Cortex of kidney (tissue), 1 donor: ENCODE measurements at places on chromosomes 13 and 19.

DNA sequence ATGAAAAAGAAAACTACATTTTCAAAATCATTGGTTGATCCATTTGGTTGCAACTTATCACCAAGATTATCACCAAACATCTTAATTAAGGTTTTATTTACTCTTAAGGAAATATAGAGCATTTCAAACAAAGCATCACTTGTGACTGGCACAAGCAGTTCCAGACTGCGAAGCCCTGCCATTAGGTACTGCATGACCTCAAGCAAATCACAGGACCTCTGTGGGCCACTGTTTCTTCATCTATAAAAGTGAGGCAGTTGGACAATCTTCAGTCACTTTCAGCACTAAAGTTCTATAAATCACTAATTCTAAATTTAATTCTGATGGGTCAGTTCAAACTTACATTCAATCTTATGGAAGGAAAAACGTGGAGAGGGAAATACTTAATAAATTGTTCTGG is 2.0 kb downstream of the ELF1 start:
- DNase-seq, result no peak

DNA sequence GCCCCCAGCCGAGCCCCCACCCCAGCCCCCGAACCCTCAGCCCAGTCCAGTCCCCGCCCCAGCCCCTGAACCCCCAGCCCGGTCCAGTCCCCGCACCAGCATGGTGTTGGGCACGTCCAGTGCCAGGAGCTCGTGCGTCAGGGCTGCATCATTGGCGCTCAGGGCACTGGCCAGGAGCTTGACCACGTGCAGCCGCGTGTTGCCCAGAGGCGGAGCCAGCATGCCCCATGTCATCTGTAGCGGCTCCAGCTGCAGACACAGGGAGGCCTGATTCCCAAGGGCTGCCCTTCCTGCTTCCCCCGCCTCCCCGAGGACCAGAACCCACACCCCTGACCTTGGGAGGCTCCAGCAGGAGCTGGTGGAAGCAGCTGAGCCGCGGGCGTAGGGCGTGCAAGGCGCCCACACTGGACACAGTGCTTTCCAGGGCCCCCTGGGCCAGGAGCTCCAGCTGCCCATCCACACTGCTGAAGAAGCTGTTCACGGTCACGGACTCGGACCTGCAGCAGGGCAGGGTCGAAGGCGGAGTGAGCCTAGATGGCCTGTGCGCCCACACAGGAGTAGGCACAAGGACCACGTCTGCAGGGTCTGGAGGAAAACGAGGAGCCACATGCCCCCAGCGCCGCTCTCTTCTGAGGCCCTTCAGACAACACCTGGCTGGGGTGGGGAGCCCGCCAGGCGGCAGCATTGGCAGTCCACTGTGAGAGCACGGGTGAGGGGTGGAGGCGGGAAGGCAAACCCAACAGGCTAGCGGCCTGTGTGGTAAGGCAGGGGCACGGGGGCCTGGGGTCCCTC is 12.8 kb upstream of the TMEM86B start:
- DNase-seq, result no peak

- DNase-seq, result no peak
These were observed 242.6 kb downstream of the DCT start for GRCh38 chr13:94236872-94237271.

DNA sequence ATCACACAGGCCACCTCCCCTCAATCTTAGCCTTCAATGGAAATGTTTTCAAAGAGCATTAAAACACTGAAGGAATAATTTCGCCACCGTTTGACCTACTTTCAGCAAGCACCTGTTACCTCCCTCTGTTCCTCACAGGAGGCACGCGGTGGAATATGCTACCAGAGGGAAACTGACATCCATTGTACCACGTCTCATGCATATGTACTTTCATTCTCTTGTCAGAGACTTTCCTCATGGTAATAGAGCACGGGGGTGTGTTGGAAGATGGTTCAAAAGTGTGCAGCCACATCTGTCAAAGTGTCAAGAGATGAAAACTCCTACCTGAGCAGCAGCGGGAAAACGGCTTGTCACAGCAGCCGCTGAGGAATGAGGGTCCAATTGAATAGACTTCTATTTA is 143.4 kb downstream of the NALCN start:
- DNase-seq, result no peak

- DNase-seq, result no peak
These were observed 255.5 kb downstream of the KCTD12 start for GRCh38 chr13:76630629-76631230.

GRCh38 chr13:35768073-35768472 is 291.6 kb upstream of the MAB21L1 start:
- DNase-seq, result no peak

- no peak for DNase-seq
These were observed 32.5 kb downstream of the MCF2L start for GRCh38 chr13:113001241-113002140.

DNA sequence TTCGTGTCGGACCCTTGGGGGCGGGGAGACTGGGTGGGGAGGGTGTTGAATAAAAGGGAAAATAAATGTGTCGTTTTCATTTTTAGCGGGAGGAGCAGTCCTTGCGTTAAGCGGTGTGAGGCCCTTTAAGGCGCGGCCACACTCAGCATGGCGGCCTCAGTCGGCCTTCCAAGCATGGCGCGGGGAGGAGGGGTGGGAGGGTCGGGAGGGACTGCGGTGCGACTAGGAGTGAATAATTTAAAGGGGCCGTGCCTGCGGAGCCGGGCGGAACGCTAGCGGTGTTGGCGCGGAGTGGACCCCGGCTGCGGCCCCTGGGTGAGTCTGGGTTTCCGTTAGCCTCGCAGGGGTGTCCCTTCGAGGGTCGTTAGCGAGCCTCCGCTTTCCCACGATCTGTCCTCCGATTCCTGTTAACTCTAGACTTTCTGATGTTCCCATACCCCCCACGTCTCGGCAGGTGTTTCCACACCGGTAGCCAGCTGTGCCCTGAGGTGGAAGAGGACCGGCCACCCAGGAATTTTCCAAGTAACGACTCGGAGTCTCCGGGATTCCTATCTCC is 1.5 kb upstream of the PNPLA6 start:
- DNase-seq, result no peak

DNA sequence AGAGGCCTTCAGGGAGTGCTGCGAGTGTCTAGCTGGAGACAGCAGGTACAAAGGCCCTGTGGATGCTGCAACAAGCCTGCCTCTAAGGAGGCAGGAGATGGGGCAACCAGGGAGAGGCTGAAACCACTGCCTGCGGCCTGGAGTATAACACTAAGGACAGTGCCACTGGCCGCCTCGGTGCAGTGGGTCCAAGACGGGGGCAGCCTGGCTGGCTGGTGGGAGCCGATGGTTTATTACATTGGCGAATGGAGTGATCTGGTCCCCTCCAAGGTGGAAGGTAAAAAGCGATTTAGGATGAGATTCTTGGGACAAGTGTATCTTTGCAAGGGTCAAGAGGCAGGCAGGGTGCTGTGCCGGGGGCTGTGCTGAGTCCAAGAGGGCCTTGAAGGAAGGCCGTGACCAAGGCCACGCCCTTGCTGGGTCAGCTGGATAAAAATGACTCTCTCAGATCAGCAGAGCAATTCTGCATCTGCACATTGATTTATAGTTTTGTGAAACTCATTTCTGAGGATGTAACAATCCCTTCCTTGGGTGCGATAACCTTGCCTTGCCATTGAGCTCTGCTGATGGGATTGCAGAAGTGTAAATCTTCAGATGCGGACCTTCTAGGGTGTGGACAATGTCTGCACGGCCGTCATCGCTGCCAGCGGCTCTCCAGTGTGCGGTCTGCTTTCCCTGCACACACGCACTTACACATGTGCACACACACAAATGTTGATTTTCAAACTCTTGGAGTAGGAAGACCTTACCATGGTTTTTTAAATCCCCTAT is 6.0 kb downstream of the TMEM255B start:
- no peak for DNase-seq

- DNase-seq, result no peak
These were observed 142.3 kb downstream of the STOML3 start for GRCh38 chr13:38848360-38848759.

DNA sequence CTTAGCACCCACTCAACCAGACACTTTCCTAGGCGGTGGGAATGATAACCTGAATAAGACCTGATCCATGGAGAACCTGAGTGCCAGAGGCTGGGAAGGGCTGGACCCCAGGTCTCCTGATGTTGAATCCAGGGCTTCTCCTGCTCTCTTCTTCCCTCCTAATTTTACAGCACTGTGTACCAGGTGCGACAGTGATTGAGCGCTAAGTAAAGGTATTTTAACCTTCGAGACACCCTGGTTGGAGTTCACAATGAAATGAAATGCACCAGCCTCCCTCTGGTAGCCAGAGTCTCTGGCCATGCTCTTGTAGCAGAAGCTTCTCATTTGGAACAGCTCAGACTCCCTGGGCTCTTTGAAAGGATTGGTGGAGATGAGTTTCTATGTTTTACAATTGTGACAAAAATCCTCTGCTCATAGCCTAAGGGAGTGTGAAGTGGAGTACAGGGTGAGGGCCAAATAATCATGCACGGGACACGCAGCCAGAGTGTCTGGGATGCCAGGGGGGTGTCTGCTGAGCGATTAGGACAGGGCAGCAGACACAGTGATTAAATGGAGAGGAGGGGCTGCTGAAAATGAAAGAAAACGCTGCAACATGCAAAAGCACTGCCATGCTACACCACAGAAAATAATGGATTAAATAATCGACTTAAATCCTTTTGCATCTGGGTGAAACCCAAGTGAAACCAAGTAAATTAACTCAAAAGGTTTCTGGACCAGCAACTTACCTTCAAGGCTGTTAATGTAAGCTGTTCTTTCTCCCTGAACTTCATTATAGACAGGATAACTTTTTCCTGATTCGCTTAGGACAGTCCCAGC is 83.8 kb downstream of the FAM216B start:
- no peak for DNase-seq

- no peak for DNase-seq
These were observed 9.2 kb downstream of the CYP2B6 start for GRCh38 chr19:41000310-41000737.

DNA sequence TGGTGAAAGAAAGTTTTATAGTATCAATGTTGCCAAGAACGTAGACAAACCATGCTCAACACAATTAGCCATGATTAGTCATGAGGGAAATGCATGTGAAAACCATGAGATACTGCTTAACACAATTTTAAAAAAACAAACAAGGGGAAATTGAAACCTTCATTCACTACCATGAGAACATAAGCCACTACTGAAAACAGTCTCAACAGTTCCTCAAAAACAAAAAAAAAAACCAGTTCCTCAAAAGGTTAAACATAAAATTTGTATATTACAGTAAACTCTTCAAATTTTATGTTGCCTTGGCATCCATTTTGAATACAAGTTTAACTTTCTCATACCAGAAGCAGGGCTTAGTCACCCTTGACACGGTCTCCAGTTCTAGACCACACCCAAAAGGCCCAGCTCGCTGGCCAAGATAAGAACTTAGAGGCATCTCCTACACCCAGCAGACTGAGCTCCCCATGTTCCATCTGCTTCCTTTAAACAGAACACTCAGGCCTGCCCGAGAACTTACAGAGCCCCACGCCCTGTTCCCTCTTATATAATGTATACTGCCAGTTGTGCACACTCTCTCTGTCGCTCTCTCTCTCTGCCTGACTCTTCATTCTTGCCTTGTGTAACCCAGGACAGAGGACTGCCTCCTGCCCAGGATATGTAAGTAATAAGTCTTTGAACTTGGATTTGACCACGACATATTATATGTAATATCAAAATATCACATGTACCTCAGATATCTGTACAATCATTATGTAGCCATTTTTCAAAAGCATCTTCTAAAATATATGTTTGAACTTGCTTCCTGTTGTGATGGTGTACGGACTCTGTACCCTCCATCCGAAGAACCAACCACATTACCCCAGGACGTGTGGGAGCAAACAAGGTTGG is 67.4 kb downstream of the STK24 start:
- no peak for DNase-seq

DNA sequence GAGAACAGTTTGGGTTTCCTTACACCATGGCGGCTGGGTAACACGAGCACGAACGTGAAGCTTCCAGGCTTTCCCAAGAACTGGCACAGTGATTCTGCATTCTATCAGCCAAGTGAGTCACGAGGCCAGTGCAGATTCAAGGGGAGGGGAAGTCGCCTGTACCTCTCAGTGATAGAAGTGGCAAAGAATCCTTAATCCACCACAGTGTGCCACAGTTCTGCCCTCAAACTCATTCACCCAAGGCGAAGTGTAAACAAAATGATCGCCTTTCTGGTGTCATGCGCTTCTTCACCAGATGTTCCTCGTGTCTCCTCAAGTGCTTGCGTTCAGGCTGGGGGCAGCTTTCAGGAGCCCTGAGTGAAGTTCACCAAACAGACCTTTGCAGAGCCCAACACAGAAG is 24.9 kb upstream of the AMER2 start:
- no peak for DNase-seq

- no peak for DNase-seq
These were observed 54.5 kb upstream of the MTIF3 start for GRCh38 chr13:27504868-27505194.

GRCh38 chr19:47756627-47756929 is 11.2 kb downstream of the NOP53 start:
- no peak for DNase-seq

GRCh38 chr13:74206061-74206561 is 71.9 kb upstream of the KLF12 start:
- no peak for DNase-seq

GRCh38 chr13:59266478-59267063 is 897.2 kb downstream of the DIAPH3 start:
- DNase-seq, result no peak

GRCh38 chr13:50070186-50070585 is 54.9 kb downstream of the KCNRG start:
- no peak for DNase-seq

- DNase-seq, result no peak
These were observed 38.2 kb upstream of the GJB6 start for GRCh38 chr13:20270163-20270865.

DNA sequence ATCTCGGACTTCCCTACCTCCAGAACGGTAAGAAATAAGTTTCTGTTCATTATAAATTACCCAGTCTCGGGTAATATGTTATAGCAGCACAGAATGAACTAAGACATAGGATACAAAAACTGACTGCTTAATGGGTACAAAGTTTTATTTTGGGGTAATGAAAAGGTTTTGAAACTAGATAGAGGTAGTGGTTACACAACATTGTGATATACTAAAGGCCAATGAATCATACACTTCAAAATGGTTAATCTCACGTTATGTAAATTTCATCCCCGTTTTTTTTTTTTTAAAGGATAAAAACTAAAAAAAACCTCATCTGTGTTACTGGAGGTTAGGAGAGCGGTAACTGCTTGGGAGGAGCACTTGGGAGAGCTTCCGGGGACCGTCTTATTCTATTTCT is 23.5 kb downstream of the AKT2 start:
- DNase-seq, result no peak

GRCh38 chr19:38952395-38953165 is 21.8 kb downstream of the MRPS12 start:
- DNase-seq, result no peak
